Stimulated activated CD8-positive, alpha-beta memory T cell treated with anti-CD3 and anti-CD28 coated beads, Interleukin-7, amount 100 ng/mL, for 4 hours (primary cell): ENCODE measurements at places on chromosomes 6 and 20.

DNA sequence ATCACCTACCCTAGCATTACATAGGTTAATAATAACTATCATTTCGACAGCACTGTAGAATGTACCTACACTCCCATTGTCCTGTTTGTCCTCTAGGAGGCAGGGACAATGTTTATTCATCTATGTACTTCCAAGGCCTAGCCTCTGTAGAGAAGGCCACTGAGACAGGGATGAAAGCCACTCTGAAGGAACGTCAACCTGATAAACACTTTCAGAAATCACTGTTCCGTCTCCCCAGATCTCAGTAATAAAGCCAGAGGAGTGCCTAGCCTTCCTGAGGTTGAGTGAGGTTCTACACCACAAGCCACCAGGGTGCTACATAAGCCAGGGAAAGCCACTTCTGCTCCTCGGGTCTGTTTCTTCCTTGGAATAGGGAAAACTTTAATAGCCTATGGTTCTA is 44.8 kb downstream of the POPDC3 start:
- DNase-seq = no peak

DNA sequence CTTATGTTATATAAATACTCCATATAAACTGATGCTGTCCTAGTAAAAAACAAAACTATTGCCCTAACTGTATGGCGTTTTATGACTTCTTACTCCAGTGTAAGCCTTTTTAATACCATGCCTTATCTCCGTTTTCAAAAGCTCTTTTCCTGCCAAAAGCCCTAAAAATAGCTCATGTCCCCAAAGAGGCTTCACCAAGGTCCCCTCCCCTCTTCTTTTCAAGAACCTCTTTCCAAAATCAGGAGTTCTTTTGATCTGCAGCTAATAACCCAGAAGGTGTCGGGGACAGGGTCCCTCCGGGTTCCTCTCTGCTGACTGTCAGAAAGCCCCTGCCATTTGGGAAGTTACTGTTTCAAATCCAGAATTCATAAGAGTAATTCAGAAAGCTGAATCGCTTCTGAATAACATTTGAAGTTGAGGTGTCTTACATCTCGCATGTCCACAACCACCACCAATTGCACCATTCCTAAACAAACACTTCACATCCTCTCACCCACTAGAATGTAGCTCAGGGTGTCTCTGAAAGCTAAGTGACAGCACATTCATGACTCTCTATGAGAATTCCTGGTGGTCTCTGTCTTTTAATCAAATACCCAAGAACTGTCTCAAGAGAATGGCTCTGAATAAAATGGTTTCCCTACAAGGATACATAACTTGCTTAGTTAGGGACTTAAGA is 13.3 kb downstream of the TASP1 start:
- DNase-seq = no peak

- DNase-seq = no peak
Measured at GRCh38 chr6:15340775-15341174, 94.9 kb downstream of the JARID2 start.

- no peak for DNase-seq
Measured at GRCh38 chr6:120652506-120652905, 681.8 kb downstream of the TBC1D32 start.

- no peak for DNase-seq
Measured at GRCh38 chr20:36861875-36862801, 13.8 kb upstream of the TLDC2 start.

DNA sequence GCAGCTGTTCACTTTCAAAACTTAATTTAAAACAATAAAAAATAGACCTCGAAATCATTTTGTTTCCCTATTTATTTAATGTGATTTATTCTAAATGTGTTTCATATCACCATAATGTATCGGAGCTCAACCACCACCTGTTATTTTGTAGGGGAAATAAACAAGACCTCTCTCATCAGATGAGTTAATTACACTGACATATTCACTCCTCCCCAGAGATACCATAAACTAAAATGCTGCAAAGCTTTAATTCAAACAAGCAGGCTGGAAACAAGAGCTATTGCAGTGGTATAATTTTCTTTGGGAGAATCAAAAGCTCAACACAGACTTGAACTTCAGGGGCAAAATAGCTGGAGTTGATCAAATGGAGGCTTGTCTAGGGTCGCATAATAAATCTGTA is 303.5 kb upstream of the TSHZ2 start:
- no peak for DNase-seq

DNA sequence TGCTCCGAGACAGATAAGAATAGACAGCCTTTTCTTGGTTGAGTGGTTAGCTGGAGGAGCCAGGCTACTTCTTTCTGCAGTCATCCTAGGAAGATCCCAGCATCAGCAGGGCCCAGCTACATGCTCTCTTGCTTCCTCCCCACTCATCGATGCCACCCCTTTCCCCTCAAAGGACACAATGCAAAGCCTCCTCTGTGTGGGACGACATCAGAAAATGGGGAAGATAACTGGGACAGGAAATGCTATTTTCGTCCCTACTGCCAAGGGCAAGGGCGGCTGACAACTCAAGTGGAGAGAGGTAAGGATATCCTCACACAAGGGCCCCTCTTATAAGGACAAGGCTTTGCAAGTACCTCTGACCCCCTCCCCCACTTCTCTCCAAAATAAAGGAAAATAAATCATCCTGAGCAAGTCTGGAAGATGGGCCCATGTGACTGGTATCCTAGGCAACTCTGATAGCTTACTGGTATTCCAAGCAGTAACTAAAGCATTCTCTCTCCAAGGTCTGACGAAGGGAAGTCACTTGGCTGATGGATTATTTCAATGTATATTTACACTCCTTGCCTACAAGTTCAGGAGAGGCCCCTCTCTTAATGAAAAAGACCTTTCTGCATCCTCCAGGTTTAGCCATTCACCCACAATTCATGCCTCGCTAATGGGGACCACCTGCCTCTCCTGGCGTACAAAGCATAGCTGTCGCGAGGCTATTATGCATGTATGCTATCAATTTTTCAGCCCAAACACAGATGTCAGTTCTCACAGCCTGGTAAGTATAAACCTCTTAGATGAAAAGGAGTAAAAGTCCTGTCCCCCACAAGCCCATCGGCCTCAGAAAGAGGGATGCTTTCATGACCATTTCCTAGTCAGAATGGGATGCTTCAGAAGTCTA is 11.3 kb downstream of the ELMO2 start:
- no peak for DNase-seq

DNA sequence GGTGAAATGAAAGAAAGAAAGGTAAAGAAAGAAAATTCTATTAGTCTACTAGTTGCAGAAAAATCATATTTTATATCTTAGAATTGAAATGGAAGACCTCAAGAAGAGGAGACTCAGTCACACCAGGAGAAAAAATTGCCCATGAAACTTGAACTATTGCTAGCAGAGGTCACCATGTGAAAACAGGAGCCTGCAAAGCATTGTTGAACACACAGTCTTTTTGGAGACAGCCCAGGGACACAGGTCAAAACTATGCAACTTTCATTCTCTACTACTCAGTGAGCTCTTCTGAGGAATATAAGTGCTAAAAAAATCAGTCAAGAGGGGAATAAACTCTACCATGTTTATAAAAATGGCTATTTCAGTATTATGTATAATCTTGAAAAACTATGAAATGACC is 89.8 kb upstream of the TENT5A start:
- DNase-seq = no peak

DNA sequence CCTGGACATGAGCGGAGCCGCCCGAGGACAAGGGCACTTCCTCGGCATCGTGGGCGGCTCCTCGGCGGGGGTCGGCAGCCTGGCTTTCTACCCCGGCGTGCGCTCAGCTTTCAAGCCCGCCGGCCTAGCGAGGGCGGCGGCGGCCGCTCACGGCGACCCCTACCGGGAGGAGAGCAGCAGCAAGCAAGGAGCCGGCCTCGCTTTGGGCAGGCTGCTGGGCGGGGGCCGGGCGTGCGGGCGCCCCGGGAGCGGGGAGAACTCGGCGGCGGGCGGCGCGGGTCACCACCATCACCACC is 6.7 kb downstream of the PRDM13 start:
- no peak for DNase-seq

GRCh38 chr6:16406966-16407365 is 168.6 kb downstream of the GMPR start:
- DNase-seq = no peak

GRCh38 chr6:51841626-51842025 is 245.8 kb downstream of the PKHD1 start:
- no peak for DNase-seq

GRCh38 chr6:170525795-170526194 is 27.3 kb downstream of the PSMB1 start:
- no peak for DNase-seq

DNA sequence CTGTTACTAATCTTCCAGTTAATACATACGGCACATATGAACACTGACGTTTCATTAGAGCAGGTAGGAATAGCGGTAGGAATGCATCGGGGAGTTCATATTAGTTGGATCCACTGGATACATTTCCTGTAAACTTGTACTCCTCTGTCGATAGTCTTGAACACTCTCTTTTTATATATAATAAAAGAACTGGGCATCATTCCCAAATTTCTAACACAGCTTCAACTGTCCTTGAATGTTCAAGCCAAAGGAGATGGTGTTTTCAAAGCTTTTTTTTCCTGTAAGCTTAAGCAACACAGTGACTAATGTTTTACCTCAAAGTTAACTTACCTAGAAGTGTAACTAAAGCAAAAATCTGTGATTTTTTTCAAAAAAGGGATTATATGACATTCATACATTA is 195.3 kb downstream of the UTRN start:
- DNase-seq = no peak

- DNase-seq = no peak
Measured at GRCh38 chr6:2697291-2697690, 53.4 kb downstream of the MYLK4 start.

- no peak for DNase-seq
Measured at GRCh38 chr20:34564833-34565232, 6.3 kb downstream of the MAP1LC3A start.

DNA sequence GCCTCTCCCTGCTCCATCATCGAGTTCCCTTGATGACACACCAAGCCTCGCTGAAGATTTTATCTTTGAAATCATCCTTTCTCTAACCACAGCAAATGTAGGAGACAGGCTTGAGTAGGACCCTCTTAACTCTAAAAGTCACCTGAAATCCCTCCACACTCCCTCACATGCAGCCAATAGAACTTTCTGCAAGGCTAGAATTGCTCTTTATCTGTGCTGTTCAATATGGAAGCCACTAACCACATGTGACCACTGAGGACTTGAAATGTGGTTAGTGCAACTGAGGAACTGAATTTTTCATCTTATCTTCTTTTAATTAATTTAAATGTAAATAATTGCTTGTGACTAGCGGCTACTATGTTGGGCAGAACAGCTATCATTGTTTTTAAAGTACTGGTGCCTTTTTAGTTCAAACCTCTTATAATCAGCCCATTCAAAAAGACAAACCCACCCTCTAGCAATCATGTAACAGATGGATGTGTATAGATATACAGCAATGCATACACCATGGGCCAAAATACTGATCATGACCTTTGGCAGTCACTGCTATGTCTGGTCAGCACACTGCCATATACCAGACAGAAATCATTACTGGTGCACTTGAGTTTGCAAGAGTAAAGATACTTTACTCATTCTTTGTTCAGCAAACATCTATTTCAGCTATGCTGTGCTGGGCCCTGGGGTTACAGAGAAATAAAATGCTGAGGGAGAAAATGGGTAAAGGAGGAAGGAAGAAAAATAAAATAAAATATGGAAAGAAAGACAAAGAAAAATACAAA is 50.0 kb downstream of the GFOD1 start:
- no peak for DNase-seq

GRCh38 chr20:46599227-46599987 is 49.0 kb upstream of the OCSTAMP start:
- no peak for DNase-seq

- DNase-seq = no peak
Measured at GRCh38 chr6:17202526-17202925, 78.6 kb upstream of the RBM24 start.

DNA sequence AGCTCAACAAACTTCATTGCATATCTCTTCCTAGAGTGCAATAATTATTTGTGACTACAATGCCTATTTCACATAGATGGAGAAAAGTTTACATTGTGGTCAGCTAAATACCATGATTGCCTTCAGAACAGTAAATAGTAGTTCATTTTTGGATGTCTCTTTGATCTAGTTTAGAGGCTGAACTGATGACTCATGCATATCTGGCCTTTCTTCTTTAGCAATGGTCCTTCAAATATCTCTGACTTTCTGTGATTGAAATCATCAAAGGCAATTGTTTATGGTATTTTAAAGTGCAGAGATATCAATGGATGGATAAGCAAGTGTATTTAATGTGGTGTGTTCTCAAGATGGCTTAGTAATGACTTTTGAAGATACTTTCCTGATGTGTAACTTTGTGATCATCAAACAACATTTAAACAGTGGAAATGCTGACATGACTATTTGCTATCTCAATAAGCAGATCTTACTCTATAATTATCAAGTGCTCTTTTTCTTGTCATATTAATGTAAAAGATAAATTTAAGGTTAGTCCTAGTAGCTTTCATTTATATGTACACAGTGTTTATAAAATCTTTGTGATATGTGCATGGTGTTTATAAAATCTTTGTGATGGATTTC is 523.7 kb upstream of the SLC35B3 start:
- DNase-seq = no peak

DNA sequence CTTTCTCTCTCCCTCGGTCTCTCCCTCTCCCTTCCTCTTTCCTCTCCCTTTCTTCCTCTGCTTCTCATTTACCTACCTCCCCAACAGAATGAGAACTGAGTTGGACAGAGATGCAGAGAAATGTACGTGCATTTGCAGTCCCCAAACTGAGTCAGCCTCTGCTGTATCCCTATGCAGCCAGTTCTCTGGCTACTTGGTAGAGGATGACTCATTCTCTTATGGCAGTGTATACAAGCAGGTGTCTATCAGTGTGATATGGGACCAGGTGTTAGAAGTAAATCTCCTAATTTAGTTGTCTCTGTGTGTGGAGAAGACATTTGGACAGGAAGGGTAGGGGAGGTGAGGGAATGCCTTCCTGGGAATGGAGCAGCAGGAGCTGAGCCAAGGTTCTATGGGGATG is 470.8 kb downstream of the CD109 start:
- DNase-seq = no peak

- DNase-seq = no peak
Measured at GRCh38 chr6:76790045-76790796, 673.1 kb downstream of the HTR1B start.

DNA sequence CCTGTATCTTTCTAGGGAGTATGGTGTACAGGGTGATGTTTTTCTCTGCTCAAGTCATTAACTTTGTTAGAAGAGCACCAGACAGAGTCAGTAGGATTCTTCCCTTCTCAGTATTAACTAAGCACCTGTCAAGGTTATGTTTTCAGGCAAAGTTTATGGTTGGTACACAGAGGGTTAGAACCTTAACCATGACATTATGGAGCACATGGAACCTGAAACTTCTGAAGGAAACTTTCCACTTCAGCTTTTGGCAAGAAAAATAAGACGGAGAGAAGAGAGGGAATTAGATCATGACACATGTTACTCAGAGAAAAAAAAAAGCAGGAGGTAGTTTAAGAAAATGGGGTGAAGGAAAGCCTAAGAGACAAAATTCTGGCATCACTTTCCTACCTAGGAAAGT is 112.9 kb upstream of the PDE7B start:
- no peak for DNase-seq

GRCh38 chr6:44234101-44235025 is 11.0 kb downstream of the SLC29A1 start:
- DNase-seq = no peak
